Activated naive CD4-positive, alpha-beta T cell (primary cell): ENCODE measurements at places on chromosomes 5 and 9.
A peak's percentile ranks its signal among the peaks of the same experiment; 100 is the strongest.

DNA sequence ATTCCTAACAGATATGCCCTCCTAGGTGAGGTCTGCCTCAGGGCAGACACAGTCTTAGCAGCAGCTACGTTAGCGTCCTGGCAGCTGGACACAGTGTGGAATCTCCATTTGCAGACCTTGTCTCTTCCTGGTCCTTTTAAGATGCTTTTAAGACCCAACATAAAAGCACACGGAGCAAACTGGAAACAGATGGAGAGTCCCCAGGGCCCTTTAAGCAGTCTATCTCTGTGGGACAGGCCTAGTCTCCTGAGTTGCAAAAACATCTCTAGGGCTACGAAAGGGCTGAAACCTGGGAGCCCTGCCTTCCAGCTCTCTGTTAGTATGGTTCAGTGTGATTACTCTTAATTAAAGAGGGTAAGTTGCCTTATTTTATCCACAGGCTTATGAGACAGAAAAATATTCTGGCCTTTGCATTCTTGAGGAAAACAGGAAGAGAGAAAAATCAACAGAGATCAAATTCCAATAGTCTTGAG lies 66.0 kb upstream of the GNA14 start:
- DNase-seq = no peak

GRCh38 chr9:16058131-16058549 lies 505.3 kb downstream of the CCDC171 start:
- DNase-seq = no peak

DNA sequence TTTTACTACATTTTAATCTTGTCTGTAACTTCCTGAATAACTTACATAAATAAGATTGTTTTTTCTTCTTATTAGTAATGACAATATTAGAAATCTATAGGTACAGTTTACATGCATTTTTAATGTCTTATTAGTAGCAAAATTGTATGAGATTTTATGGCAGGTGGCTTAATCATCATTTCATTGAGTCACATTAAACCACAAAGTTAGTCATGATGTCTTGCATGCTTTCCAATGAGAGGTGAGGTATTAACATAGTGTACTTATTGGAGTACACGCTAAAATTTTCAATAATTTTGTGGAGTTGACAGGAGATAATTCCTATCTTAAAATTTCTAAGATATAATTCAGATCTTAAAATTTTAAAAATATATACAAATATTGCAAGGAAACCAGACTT lies 989.6 kb upstream of the ARRDC3 start:
- DNase-seq = no peak

- no peak for DNase-seq
Measured at GRCh38 chr9:17342696-17343095, 207.9 kb downstream of the CNTLN start.

DNA sequence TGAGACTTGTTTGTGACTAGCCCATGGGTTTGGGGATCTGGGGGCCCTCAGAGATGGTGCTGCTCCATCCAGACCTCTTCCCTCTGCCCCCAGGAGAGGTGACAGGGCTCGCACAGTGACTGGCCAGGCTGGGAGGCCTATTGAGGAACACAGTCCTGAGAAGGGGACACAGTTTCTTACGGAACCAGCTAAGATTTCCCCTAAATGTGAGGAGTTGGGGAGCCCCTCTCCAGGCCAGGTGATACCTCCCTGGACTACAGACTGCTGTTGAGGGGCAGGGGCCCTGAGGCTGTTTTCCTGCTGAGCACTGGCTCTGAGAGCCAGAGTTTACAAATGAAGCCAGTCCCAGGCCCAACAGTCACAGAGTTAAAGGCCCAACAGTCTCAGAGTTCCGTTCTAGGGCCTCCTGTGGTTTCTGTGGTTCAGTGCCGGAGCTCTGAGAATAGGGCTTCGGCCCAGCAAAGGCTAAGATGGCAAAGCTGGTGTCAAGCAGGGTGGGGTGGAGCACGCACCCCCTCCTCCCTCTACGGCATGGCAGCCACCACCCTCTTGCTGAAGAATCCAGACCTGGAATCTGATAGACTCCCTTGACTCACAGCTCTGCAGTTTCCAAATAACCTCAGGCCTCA lies 1.1 kb upstream of the SEMA4D start:
- no peak for DNase-seq

GRCh38 chr9:95667789-95668188 lies 151.0 kb upstream of the PTCH1 start:
- no peak for DNase-seq

GRCh38 chr9:138112791-138113600 lies 235.4 kb downstream of the CACNA1B start:
- no peak for DNase-seq

- no peak for DNase-seq
Measured at GRCh38 chr9:22084336-22085035, 75.4 kb upstream of the CDKN2B start.

DNA sequence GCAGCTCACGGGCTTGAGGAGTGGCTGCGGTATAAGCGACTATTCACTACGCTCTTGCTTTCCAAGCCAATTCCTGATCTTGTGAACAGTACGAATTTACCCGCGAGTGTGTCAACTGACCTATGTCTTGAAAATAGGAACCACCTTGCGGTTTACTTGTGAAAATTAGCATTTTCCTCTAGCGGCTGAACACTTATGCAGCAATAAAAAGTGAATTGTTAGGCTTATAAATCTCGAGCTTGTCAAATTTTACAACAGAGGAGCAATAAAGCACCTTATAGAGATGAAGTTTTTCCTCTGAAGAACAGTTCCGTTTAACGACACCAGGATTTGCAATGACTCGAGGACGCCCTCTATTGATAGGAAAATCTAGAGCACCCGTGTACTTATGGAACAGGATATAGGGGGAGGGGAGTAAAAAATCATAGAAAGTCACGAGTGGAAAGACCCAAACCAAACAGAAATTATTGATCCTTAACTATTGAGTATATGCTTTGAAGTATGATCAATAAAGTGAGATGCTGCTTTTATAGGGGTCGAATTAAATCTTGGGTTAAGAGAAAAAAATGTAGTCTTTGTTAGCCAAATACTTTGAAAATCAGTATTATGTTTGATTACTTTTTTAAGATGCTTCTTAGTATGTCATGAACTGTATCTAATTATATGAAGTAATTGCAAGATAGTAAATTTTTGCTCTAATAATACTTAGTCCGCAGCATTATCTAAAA lies 1.9 kb upstream of the RGMB start:
- peak; percentile 4 for DNase-seq

DNA sequence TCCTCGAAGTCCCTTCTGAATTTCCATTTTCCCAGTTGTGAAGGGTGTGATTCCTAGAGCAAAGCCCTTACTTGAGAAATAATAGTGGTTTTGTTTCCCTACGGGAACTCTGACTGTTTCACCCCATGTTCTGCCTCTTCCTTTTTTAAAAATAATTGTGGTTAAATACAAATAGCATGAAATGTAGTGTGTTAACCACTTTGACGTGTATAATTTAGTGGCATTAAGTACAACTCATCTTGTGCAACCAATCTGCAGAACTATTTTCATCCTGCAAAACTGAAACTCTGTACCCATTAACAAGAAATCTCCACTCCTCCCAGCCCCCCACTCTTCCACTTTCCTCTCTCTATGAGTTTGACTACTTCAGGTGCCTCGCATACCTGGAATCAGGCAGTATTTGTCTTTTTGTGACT lies 35.6 kb upstream of the HAND1 start:
- DNase-seq = no peak

DNA sequence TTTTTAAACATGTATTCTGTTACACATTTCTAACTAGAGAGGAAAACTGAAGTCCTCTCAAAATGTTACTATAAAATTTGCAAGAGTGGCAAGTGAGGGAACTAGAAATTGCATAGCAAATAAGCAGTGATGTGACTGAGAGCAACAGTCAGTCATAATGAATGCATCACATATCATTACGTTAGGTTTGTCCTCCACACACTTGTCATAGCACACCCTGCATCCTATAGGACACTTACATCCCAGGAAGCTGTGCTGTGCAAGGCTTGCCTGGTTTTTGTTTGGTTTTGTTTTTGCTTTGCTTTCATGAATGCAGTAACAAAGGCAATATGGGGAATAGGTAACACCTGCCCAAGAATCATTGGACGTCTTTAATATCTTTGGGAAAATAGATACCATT lies 10.8 kb downstream of the NFIB start:
- DNase-seq = no peak

- no peak for DNase-seq
Measured at GRCh38 chr5:40540301-40540700, 139.4 kb upstream of the PTGER4 start.
